Small intestine (tissue), 16 donors: ENCODE measurements at places on chromosomes 3 and 15. TPM values are rescaled to one million over a fixed set of nuclear protein-coding genes. Genes with fewer than 3 reads are reported as not detected.

Gene SGO1
- 5.1 TPM for polyA plus RNA-seq

Gene ANKRD34C
- 0.01 TPM for polyA plus RNA-seq

Gene SUCNR1
- 0.89 TPM for polyA plus RNA-seq

Gene KNG1
- not detected for polyA plus RNA-seq

Gene TTC21A
- polyA plus RNA-seq = 10.5 TPM

Gene ALDH1A3
- polyA plus RNA-seq = 9.9 TPM

Gene CKMT1B
- polyA plus RNA-seq = 162 TPM

Gene CCR2
- 1.4 TPM for polyA plus RNA-seq

- no peaks in the 10 kb centered on the region for H3K4me1 ChIP-seq
- no peak overlapping the region for H3K4me3 ChIP-seq
- no peak overlapping the region for H3K27ac ChIP-seq
- no peak for DNase-seq
- no peaks in the 10 kb centered on the region for H3K27me3 ChIP-seq
- no peaks in the 10 kb centered on the region for H3K36me3 ChIP-seq
Measured at GRCh38 chr15:99826157-99826780, 93.0 kb upstream of the LYSMD4 start.

- no peaks in the 10 kb centered on the region for H3K36me3 ChIP-seq
- no peaks in the 10 kb centered on the region for H3K27me3 ChIP-seq
- H3K27ac ChIP-seq = no peak overlapping the region
- no peak overlapping the region for H3K4me3 ChIP-seq
- H3K4me1 ChIP-seq = peaks cover 6% of the 10 kb centered on the region
- DNase-seq = no peak
Measured at GRCh38 chr3:111741181-111741580, 117.9 kb upstream of the PHLDB2 start.

DNA sequence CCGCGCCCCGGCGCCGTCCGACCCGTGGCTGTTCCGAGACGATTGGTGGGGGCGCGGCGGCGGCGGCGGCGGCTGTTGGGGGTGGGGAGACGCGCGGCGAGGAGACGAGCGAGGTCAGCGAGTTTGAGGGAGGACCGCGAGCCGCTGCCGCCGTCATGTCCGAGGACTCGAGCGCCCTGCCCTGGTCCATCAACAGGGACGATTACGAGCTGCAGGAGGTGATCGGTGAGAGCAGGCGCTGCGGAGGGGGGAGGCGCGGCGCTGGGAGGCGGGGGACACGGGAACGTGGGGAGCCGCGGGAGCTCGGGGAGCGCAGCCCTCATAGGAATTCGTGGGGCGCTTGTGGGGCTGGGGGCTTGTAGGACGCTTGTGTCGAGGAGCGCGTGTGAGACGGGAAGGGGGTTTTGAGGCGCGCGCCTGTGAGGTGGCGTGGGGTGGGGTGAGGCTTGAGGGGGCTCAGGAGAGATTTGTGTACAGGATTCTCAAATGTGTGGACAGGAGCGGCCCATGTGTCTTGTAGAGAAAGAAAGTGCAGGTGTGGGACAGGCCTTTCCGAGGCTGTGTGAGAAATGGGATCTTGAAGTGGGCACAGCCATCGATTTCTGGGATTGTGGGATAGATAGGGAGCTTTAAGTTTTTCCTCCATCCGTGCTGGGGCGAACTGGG is 518 bp downstream of the OXSR1 start:
- H3K27me3 ChIP-seq = no peaks in the 10 kb centered on the region
- no peak for DNase-seq
- H3K4me1 ChIP-seq = peaks cover 12% of the 10 kb centered on the region

- H3K4me3 ChIP-seq = no peak overlapping the region
- H3K4me1 ChIP-seq = no peaks in the 10 kb centered on the region
- no peak overlapping the region for H3K27ac ChIP-seq
- H3K36me3 ChIP-seq = no peaks in the 10 kb centered on the region
- no peaks in the 10 kb centered on the region for H3K27me3 ChIP-seq
Measured at GRCh38 chr15:23572844-23573243, 7.4 kb downstream of the MKRN3 start.

DNA sequence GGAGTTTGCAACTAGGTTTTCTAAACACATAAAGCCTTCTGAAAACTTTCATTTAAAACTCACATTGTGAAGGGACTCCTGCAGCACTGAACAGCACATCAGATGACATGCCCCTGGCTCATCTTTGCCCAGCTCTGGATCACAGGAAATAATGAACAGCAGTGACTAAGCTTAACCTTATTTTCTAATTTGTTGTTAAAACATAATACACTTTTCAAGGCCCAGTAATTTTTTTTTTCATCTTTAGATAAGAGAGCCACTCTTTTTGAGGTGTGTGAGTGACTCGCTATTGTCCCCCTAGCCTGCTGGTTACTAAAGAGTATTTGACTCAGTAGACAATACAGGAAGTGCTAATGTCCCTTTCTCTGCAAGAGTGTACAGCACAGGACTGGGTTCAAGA is 204.0 kb downstream of the OSBPL10 start:
- DNase-seq = no peak
- no peak overlapping the region for H3K27ac ChIP-seq
- peaks cover 3% of the 10 kb centered on the region for H3K36me3 ChIP-seq
- H3K4me3 ChIP-seq = no peak overlapping the region
- H3K27me3 ChIP-seq = no peaks in the 10 kb centered on the region

DNA sequence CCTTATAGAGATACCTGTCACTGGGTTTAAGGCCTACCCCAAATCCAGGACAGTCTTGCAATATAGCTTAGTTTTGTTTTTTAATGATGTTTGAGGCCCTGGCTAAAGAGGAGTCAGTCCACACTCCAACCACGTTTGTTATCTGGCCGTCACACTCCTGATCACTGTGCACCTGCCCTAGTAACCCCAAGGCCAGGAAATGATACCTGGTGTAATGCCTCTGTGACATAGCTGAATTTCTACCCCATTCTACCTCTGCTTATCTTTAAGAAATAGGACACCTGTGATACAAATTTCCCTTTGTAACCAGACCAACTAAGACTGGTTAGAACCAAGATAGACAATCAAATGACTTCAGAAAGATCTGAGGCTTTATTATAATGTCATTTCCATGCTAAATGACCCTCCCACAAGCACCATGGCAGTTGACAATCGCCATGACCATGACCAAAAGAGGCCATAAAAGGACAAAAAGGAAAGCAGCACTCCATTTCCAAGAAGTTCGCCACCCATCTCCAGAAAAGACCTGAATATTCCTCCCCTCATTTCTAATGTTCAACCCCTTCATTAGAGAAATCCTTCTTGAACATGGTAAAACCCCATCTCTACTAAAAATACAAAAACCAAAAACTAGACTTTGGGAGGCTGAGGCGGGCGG is 4.8 kb upstream of the RTP3 start:
- H3K4me1 ChIP-seq = no peaks in the 10 kb centered on the region
- no peak overlapping the region for H3K27ac ChIP-seq
- no peak for DNase-seq
- no peak overlapping the region for H3K4me3 ChIP-seq
- no peaks in the 10 kb centered on the region for H3K27me3 ChIP-seq
- no peaks in the 10 kb centered on the region for H3K36me3 ChIP-seq

- no peak overlapping the region for H3K4me3 ChIP-seq
- no peaks in the 10 kb centered on the region for H3K27me3 ChIP-seq
- H3K4me1 ChIP-seq = no peaks in the 10 kb centered on the region
Measured at GRCh38 chr15:31172606-31173005, 71.1 kb upstream of the TRPM1 start.

DNA sequence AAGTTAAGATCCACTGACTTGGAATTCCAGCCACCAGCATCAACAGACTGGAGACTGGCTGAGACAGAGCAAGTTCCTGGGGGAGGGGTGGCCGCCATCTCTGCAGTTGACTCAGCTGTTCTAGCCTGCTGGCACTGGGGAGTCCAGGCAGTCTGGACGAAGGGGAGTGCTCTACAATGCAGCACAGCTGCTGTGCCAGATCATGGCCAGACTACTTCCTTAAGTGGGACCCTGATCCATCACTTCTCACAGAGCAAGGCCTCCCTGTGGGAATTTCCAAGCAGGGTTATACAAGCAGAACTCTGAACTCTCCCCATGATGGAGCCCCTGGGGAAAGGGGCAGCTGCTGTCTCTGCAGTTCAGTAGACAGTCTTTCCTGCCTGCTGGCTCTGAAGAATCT is 35.2 kb downstream of the PYGO1 start:
- peaks cover 2% of the 10 kb centered on the region for H3K36me3 ChIP-seq
- peak; percentile 8 for DNase-seq
- H3K4me3 ChIP-seq = no peak overlapping the region
- H3K4me1 ChIP-seq = no peaks in the 10 kb centered on the region
- no peak overlapping the region for H3K27ac ChIP-seq

DNA sequence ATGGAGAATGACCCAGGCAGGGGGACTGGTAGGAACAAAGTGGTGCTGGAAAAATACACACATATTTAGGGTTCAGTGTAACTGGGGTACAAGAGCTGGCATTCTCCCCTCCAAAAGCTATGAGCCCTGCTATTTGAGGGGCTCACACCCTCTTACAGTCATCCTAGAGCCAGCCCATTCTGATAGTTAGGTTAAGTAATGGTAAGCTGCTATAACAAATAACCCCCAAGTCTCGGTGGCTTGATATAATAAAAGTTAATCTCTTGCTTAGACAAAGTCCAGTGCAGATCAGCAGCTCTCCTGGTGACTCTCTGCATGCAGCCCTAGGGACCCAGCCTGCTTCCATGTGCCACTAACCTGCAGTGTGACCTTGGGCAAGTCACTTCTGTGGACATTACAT is 234.9 kb upstream of the HES1 start:
- no peak for DNase-seq
- no peak overlapping the region for H3K4me3 ChIP-seq
- peaks cover 3% of the 10 kb centered on the region for H3K4me1 ChIP-seq
- no peak overlapping the region for H3K27ac ChIP-seq
- no peaks in the 10 kb centered on the region for H3K36me3 ChIP-seq

- no peak overlapping the region for H3K27ac ChIP-seq
- peaks cover 6% of the 10 kb centered on the region for H3K36me3 ChIP-seq
- no peak for DNase-seq
- no peaks in the 10 kb centered on the region for H3K27me3 ChIP-seq
- H3K4me1 ChIP-seq = no peaks in the 10 kb centered on the region
Measured at GRCh38 chr3:44612678-44613077, 12.2 kb upstream of the ZNF197 start.

- H3K27me3 ChIP-seq = no peaks in the 10 kb centered on the region
- no peak overlapping the region for H3K4me3 ChIP-seq
- no peak for DNase-seq
- H3K4me1 ChIP-seq = no peaks in the 10 kb centered on the region
- H3K36me3 ChIP-seq = peaks cover 25% of the 10 kb centered on the region
- H3K27ac ChIP-seq = no peak overlapping the region
Measured at GRCh38 chr3:49389297-49389696, 22.5 kb downstream of the RHOA start.

DNA sequence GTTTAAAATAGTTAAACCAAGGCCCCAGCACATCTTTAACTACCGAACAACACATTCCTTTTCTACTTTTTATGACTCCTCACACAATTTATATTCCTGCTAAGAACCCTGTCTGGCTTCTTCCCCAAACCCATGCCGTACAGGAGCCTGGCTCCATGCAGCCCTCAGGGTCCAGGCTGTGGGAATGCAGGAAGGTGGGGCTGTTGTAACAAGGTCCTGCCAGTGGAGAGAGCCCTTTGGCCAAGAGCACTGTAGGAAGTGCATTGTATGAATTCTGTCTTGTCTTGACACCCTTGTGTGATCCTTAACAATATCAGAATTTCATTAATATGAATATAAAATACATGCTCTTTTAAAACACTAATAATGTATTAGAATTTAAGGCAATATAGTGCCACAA is 563.8 kb downstream of the TBL1XR1 start:
- no peaks in the 10 kb centered on the region for H3K4me1 ChIP-seq
- no peaks in the 10 kb centered on the region for H3K36me3 ChIP-seq
- no peak overlapping the region for H3K27ac ChIP-seq

- no peak overlapping the region for H3K4me3 ChIP-seq
- no peaks in the 10 kb centered on the region for H3K4me1 ChIP-seq
- no peak overlapping the region for H3K27ac ChIP-seq
- no peak for DNase-seq
Measured at GRCh38 chr3:139893267-139893962, 41.6 kb upstream of the CLSTN2 start.

DNA sequence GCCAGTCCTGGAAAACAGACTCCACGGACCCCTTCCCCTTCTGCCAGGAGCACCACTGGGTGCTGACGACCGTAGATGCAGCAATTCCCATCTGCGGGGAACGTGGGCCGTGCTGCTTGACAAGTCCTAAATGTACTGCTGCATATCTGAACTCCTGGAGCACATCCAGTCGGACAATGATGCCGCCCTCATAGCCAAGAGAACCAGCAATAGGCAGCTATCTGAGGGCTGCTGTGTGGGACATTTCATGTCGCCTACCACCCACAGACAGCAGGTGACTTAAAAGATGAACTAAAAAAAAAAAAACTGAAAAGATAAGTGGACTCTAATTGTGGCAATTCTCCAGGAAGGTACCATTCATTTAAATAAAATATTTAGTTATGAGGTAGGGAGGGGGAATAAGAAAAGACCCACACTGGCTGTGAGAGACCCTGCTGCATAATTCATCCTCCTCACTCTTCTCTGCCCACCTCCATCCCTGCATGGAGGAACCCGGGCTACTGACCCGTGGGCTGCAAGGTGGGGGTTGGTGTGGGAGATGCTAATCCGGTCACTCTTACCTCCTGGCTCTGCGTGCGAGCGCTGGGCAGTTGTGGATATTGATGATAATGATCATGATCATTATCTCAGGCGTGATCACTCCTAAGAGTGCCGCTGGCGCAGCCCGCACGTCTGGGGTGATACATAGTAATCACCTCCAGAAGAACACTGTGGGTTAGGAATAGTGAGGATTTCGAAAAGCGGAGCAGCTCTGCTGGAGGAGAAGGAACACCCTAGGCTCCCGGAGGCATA is 28.3 kb downstream of the ALS2CL start:
- peaks cover under 1% of the 10 kb centered on the region for H3K36me3 ChIP-seq
- no peaks in the 10 kb centered on the region for H3K27me3 ChIP-seq
- no peak overlapping the region for H3K27ac ChIP-seq
- H3K4me3 ChIP-seq = no peak overlapping the region
- DNase-seq = no peak

DNA sequence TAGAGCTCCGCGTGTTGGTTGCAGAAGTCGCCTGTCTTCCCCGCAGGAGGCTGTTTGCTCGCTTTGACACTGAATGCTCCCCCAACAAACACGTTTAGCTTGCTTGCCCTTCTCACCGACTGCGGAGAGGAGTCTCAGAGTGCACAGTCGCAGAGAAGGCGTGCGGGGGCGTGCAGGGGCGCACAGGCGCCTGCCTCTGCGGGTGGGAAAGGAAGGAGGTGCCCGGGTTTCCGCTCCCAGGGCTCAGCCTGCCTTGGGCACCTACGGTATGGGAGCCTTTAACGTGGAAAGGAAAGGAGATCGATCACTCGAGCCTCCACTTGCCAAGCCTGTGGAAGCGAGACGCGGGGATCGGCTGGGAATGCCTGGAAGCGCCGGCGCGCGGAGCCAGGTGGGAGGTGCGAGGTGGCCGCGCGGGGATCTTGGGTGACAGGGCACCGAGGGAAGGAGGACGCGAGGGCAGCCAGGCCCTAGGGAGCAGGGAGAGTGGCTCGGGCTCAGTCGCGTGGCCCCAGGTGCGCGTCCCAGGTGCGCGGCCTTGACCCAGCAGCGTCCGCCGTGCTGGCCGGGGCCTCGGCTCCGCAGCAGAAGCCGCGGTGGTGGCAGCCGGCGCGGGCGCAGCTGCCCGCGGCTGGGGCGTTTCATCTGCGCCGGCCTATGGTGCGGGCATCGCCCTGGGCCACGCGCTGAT is at the start of gene FAN1:
FAN1 (plus strand) TSS at position 419 of the 691 bp plus-strand sequence. CDS start 749 bp downstream, outside the sequence.
- peak within 1 kb of the TSS; percentile 63 for H3K4me3 ChIP-seq
- H3K4me1 ChIP-seq = no peaks in the 10 kb centered on the region
- no peaks in the 10 kb centered on the region for H3K27me3 ChIP-seq
- DNase-seq = peak; percentile 93
- H3K36me3 ChIP-seq = no peaks in the 10 kb centered on the region

- no peaks in the 10 kb centered on the region for H3K36me3 ChIP-seq
- peaks cover 10% of the 10 kb centered on the region for H3K4me1 ChIP-seq
- peak; percentile 26 for DNase-seq
- no peak overlapping the region for H3K27ac ChIP-seq
- no peaks in the 10 kb centered on the region for H3K27me3 ChIP-seq
- no peak overlapping the region for H3K4me3 ChIP-seq
Measured at GRCh38 chr3:99884484-99884883, 66.8 kb downstream of the CMSS1 start.
